ENCODE measurements at places on chromosomes 3 and 15.

GRCh38 chr15:70214941-70215635 lies 117.4 kb upstream of the TLE3 start:
- no peak for DNase-seq

DNA sequence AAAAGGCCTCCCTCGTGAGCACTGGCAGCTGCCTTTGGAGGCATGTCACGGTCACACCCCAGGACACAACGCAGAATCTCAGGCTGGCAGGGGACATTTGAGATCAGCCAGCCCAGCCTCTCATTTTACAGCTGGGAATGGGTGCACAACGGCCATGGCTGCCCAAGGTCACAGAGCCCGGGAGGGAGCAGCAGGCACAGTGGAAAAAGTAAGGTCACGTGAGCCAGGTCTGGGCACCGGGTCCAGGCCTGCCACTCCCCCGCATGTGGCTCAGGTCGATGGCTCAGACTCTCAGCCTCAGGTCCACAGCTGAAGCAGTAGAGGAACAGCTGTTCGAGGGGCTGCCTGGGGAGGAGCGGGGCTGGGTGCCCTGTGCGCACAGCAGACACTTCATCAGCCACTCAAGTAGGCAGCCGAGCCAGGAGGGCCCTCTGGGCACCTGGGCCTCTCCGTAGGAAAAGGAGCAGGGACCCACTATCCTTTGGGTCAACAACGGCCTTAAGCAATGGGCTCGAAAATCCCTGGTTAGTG lies 260.6 kb downstream of the GOLGA6L6 start:
- no peak for DNase-seq

- DNase-seq, result no peak
Observed at GRCh38 chr15:33941279-33942063, 26.8 kb upstream of the CHRM5 start.

GRCh38 chr3:18946524-18946923 lies 201.8 kb upstream of the KCNH8 start:
- peak; percentile 22 for DNase-seq

DNA sequence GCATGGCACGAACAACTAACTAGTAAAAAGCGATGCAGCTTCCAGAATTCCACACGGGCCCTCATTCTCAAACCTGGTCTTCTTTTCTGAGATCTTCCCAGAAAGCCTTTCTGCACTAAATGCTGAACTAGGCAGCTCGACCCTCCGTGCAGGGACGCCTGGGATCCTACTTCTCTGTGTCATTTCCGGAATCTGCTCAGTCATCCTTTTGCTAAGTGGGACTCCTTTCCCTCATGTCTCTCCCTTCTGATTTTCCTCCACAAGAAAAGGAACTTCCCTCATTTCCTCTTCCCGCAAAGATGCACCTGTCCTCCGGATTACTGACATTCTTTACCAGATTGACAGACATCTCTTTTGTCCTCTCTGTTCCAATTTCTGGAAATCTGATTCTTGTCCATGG lies 9.2 kb upstream of the HES1 start:
- DNase-seq, result no peak

- no peak for DNase-seq
Observed at GRCh38 chr3:48563382-48563918, at the start of gene UCN2. UCN2 (minus strand) TSS chr3:48563781; CDS start chr3:48563124, 657 bp downstream.

- no peak for DNase-seq
Observed at GRCh38 chr3:126529585-126530170, 5.7 kb downstream of the CHST13 start.

- DNase-seq, result no peak
Observed at GRCh38 chr3:21290557-21290956, 460.5 kb downstream of the ZNF385D start.

DNA sequence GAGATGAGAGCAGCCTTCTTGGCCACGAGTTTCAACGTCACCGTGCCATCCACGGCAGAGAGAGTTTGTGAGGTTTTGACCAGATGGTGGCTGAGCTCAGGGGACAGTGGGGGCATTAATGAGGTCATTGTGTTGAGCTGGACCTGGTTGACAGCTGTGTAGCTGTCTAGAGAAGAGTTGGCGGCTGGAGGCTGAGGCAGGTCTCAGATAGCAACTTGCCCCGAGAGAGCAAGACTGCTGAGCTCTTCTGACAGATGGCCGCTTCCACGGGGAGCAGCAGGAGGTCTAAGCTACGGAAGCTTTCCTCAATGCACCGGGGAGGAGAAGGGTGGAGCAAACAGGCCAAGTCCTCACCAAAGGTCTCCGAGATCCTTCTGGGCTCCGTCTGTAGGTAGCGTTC lies 44.8 kb upstream of the EIF5A2 start:
- DNase-seq, result peak; percentile 23

- peak; percentile 42 for DNase-seq
Observed at GRCh38 chr15:57751177-57751800, 44.8 kb downstream of the POLR2M start.

- peak; percentile 66 for DNase-seq
Observed at GRCh38 chr15:49372366-49372765, 50.7 kb upstream of the FGF7 start.

GRCh38 chr3:15520804-15521572 lies 518 bp downstream of the COLQ start:
- no peak for DNase-seq

DNA sequence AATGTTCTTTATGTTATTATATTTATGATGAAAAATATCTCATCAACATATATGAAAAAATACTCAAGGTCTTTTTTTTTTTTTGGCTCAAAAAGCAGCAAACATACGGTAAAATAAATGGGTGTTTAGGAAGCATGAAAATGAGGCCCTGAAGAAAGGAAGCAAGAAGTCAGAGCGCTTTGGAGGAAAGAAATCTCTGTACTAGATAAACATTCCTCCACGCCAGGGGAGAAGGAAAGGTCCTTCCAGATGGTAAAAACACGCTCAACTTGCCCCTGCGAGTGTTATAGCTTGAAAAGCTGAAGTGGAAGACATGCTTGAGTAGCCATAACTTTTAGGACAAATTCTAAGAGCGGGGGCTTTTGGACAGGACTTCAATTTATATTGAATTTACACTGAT lies 52.9 kb downstream of the FEM1B start:
- DNase-seq, result no peak

DNA sequence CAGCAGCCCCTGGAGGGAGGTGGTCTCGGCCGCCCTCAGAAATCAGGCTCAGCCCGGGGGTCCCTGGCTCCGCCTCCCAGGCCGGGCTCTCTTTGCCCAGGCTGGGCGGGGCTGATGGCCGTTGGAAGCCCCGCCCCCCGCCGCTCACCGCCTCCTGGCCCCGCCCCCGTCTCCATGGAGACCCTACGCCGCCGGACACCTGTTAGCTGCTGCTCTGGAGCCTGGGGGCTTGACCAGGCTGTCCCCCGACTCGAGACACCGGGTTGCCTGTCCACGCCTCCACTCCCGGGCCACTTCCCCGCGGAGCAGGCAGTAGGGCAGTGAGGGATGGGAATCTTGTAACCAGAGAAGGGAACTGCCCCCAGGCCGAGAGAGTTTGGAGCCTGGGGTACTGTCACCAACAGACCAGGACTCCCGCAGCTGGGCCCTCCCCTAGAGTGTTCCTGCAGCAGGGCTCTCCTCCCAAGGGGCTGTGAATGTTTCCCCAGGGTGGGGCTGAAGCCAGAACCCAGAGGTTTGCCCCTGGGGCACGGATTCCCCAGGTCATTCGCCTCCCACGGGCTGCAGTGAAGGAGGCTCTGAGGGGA lies 27.8 kb upstream of the RPL32 start:
- peak; percentile 72 for DNase-seq

GRCh38 chr3:11078826-11079515 lies 75.3 kb upstream of the HRH1 start:
- DNase-seq, result no peak

GRCh38 chr15:78083687-78084448 lies 6.4 kb upstream of the TBC1D2B start:
- DNase-seq, result no peak

DNA sequence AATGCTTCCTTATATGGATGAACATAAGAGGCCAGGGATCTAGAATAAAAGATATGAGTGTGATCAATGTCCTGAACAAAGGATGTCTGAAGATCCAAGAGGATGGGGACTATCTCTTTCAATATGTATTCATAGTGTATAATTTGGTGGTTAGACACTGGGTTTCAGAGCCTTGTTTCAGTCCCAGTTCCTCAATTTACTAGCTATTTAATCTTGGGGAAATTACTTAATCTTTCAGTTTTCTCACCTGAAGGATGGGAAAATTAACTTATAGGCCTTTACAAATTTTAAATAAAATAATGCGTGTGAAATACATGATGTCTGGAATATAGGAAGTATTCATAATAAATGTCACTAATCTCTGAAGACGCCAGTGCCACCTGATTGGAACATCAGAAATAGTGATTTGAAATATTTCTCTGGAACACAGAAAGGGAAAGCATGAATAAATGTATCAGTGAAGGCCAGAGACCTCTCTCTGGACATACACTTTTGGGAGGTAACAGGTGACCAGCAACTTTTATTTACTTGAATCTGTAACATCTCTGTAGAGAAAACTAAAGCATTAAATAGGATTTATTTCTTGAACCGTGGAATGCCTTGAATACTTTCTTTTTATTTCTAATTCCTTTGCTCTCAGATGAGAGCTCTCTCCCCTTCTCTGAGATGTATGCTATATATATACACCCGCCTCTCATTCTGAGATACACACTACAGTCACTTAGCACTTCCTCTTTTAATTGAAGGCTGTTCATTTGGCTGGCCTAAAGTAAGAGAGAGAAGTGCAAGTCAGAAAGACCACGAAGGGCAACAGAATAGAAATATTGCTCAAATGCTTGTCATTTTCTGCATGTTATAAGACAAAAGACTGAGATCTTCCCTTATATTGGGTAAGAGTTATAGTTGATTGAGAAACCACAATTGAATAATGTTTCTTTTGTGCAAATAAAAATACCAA lies 407.1 kb downstream of the LSAMP start:
- no peak for DNase-seq

GRCh38 chr15:92471288-92471687 lies 77.6 kb downstream of the ST8SIA2 start:
- no peak for DNase-seq

GRCh38 chr15:63945007-63945788 lies 101.1 kb downstream of the DAPK2 start:
- DNase-seq, result peak; percentile 68

DNA sequence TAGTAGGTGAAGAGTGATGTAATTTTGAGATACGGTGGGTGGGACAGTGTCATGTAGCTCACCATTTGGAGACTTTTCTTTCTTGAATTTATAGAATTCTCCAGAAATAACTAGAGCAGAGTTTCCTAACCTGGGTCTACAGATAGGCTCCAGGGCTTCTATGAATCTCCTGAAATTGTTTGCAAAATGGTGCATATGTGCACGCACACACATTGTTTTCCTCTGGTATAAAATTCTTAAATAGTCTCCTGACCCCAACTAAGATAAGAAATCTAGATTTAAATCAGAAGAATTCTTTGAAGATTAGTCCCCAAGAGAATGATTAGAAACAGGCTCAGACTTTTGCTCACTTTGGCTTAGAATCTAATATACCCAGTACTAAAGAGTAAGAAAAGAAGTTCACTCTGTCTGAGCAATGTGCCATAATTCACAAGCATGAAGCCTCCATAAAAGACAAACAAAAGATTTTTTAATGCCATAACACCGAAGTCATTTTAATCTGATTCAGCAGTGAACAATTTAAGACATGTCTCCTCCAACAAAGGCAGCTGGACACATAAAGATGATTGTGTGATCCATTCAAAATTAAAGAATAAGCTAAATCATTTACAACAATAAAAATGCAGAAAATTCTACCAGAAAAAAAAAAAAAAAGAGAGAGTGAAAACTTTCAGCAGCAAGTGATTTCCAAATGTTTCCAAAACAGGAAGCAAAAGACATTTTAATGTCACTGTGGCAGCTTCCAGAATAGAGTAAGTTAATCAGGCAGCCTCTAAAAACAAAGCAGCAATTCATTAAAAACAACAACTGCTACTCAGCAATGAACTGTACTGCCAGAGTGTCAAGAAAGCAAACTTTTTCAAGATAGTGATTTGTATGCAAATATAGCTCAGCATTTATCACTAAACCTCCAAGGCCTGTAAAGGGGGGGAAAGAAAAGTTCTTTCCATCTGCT lies 975.5 kb upstream of the CFAP20DC start:
- no peak for DNase-seq

DNA sequence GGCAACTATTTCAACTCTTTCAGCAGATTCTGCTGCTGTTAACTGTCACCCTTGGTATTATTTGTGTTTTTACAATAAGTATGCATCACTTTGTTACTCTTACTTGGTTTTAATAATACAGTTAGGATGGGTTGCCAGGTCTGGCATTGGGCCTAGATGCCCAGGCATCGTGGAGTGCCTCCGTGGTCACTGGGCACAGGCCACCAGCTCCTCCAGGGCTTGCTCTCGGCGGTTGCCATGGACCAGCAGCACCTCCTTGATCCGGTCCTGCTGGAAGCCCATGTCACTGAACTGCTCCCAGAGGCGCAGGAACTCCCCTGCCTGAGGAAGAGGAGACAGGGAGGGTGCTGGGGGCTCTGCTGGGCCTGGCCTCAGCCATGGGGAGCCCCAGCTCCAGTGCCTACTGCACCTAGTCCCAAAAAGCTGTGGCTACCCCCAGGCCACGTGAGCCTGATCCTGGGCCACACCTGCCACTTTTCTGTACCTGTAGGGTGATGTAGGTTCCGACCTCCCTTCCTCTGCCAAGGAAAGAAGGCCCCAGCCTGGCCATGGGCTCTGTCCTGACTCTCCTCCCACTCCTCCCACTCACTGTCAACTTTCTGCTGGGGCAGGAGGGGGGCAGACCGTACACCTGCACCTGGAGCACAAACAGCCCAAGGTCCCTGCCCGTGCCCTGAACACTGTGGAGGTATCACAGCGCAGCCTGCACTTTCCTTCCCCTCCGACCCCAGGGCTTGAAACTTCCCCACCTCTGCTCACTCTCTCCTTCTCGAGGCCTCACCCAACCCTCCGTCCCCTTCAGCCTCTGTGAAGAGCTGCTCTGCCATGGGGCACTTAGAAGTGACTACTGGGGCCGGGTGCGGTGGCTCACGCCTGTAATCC lies 16.6 kb downstream of the KBTBD13 start:
- DNase-seq, result no peak

DNA sequence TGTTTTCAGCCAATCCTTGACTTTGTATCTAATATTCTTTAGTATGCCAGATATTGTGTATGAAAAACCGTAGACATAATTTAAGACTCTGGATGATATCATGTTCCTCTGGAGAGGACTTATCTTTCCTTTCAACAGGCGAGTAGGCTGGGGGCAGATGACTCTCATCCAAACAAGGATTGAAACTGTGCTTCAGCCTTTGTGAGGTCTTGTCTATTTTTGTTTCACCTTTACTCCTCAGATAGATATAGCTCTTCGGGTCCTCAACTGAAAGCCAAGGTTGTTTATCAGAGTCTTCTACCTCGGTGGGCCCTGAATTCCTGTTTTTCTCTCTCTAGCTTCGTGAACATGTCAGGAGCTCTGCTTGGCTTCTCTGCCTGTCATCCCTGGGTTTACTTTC lies 66.0 kb downstream of the C3orf20 start:
- DNase-seq, result no peak

DNA sequence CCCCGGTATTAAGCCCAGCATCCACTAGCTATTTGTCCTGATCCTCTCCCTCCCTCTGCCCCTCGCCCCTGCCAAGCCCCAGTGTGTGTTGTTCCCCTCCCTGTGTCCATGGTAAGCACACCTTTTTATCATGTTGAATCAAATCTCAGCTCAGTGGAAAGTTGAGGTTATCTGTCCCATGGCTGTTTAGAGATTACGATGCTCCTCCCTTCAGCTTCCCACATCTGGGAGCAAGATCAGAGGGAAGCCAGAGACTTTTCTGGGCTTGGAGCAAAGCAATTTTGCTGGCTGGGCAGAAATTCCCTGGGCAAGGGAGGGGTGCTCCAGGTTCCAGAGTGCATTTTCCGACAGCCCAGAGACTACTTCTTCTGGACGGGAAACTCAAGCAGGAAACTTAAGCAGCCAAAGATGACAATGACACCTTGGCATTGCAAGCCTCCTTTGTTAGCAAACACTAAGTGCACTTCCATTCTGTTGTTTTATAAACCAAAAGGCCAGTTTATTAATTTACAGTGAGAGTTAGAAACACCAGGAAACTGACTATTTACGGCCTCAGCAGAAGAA lies 104.5 kb downstream of the MESD start:
- no peak for DNase-seq

Data from SK-N-DZ (cell line).